ENCODE measurements at places on chromosomes 7 and 10.

DNA sequence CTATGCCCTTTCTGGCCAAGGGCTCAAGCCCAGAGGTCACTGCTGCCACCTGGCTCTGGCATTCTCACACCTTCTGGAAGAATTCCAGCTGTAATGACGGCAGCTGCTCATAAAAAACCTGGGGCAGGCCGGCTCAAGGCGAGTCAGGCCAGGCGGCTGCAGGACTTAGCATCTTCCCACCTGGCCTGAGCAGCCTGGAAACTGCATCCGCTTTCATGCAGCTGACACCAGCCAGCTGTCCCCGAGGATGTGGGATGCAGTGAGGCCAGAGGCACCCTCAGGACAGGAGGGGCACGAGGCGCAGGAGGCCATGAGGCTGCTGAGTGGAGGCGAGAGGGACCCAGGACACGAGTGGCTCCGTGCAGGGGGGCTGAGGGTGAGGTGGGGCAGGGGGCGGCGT lies 47.5 kb upstream of the ADGRA1 start:
- no peak for DNase-seq

GRCh38 chr10:79381804-79382221 lies 34.5 kb downstream of the PPIF start:
- DNase-seq, result no peak

- DNase-seq, result peak; percentile 25
Observed at GRCh38 chr10:70584909-70585544, 17.5 kb downstream of the PRF1 start.

- DNase-seq, result no peak
Observed at GRCh38 chr7:97801108-97801507, 69.2 kb downstream of the TAC1 start.

GRCh38 chr10:102133373-102134195 lies 744 bp downstream of the PPRC1 start:
- DNase-seq, result no peak
